Activated T-helper 2 cell treated with anti-CD3 and anti-CD28 coated beads, Interferon-gamma antibody, Interleukin-2, Interleukin-4, amounts not matched to agents 10 μg/mL and 5 μg/mL and 100 μg/mL, durations not matched to agents 14 hours and 24 hours and 36 hours (primary cell): ENCODE measurements at places on chromosomes 7 and 10.

- peak; percentile 59 for DNase-seq
These were observed 2.0 kb downstream of the FBXL15 start for GRCh38 chr10:102422545-102423129.

- no peak for DNase-seq
These were observed 969 bp downstream of the SLC35G1 start for GRCh38 chr10:93894516-93895378.

DNA sequence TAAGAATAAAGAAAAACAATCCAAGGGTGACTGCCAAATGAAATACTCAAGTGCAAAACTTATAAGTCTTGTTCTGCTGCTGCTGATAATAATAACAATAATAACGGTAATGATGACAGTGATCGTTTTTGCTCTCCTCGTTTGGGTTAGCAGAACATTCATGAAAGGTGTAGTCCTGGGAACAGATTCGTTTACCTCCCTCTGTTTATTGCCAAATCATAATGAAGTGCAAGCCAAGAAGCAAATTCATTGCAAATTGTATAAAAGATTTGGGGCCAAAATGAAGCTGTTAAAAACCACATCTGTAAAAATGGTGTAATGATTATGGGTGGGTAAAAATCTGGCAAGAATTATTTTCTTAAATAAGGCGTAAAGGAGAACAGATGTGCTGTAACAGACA lies 587.2 kb upstream of the MKI67 start:
- no peak for DNase-seq

- no peak for DNase-seq
These were observed 533.5 kb downstream of the PTPRN2 start for GRCh38 chr7:158054081-158054480.

- DNase-seq = no peak
These were observed 6.5 kb upstream of the WDR86 start for GRCh38 chr7:151416112-151416940.
